Naive thymus-derived CD4-positive, alpha-beta T cell (primary cell): ENCODE measurements at places on chromosomes 16 and 17. TPM values are rescaled to one million over a fixed set of nuclear protein-coding genes. Genes with fewer than 3 reads are reported as not detected.
A peak's percentile ranks its signal among the peaks of the same experiment; 100 is the strongest.

The SOST gene
- total RNA-seq, result not detected

DNA sequence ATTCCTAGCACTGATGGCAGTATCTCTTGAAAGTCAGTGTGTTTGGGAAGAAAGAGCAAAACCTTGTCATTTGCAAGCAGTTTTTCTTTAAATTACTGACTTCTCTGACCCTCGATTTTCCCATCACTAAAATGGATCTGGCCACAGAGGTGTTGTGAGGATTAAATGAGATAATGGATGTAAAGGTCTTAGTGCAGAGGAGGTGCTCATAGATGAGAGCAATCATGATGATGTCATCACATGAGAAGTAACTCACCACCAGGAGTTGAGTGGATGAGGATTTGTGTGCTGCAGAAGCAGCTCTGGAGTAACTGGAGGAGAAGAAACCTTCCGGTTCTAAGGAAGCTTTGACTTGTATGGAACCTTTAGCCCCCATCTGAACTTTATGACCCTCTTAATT lies 30.6 kb downstream of the PITPNM3 start:
- no peak for DNase-seq
- no peaks in the 10 kb centered on the region for H3K36me3 ChIP-seq
- H3K4me1 ChIP-seq, result no peaks in the 10 kb centered on the region
- no peaks in the 10 kb centered on the region for H3K27me3 ChIP-seq
- H3K27ac ChIP-seq, result no peak overlapping the region
- H3K4me3 ChIP-seq, result no peak overlapping the region

- no peak overlapping the region for H3K27ac ChIP-seq
- DNase-seq, result no peak
- H3K27me3 ChIP-seq, result no peaks in the 10 kb centered on the region
- H3K4me3 ChIP-seq, result no peak overlapping the region
- H3K4me1 ChIP-seq, result peaks cover 33% of the 10 kb centered on the region
These were observed 21.0 kb downstream of the SOX8 start for GRCh38 chr16:1002399-1003166.

DNA sequence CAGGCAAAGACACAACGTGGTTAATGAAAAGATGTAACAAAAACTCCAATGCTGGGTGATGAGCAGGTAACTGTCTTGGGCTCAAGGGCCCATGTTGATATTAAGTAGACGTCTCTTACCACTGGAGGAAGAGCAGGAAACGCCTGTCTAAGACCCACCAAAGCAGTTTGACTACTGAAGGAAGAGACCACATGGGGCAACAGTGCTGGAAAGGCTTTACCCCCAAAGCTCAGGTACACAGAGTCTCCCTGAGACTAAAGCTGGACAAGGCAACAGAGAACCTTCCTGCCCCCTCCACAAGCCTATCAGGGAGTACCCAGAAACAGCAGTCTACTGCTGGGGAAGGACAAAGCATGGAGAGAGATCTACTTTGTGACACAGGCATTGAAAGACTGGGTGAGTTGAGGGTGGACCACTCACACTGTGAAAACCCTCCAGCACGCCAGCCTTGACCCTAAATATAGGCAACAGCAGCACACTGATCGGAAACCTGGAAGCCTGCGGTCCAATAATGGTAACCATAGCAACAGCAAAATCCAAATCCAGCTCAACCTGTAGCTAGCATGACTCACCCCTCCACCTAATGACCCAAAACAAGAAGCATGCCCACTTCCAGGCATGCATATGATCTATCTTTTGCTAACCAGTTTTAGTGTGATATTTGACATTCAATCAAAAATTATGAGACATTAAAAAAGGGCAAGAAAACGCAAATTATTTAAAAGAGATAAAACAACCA lies 270.5 kb upstream of the SDK2 start:
- no peaks in the 10 kb centered on the region for H3K36me3 ChIP-seq
- H3K4me1 ChIP-seq, result no peaks in the 10 kb centered on the region
- no peak for DNase-seq

DNA sequence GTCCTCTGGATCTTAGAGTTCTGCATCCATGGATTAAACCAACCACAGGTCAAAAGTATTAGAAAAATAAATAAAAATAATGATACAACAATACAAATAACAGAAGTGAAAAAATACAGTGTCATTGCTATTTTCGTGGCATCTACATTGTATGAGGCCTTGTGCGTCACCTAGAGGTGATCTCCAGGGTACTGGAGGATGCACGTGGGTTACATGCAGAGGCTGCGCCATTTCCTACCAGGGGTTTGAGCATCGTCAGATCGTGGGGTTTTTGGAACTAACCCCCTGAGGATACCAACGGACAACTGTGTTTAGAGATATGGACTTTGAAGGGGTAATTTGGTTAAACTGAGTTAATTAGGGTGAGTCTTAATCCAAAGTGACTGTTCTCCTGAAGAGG lies 224.7 kb downstream of the ENGASE start:
- H3K27ac ChIP-seq, result no peak overlapping the region
- H3K27me3 ChIP-seq, result no peaks in the 10 kb centered on the region
- no peak for DNase-seq
- no peaks in the 10 kb centered on the region for H3K36me3 ChIP-seq
- no peak overlapping the region for H3K4me3 ChIP-seq
- no peaks in the 10 kb centered on the region for H3K4me1 ChIP-seq

DNA sequence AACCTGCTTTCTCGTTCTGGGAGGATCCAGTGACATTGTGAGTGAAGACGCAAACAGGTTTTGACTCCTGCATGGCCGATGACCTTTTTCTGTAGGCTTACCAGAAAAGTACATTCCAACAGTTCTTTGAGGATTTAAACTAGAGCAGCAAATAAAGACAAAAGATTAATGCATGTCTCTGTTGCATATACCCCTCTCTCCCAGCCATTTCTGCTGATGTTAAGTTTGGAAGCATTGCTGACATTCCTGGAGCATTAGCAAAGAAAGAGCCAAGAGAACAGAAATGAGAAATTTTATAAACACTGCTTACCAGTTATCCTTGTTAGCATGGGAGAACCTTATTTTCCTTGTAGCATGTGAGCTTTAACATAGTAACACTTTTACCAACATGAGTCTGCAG lies 49.3 kb downstream of the SIAH1 start:
- no peak for DNase-seq
- no peaks in the 10 kb centered on the region for H3K27me3 ChIP-seq
- no peaks in the 10 kb centered on the region for H3K4me1 ChIP-seq
- H3K27ac ChIP-seq, result no peak overlapping the region
- H3K4me3 ChIP-seq, result no peak overlapping the region

GRCh38 chr16:21991621-21992020 lies 9.3 kb downstream of the PDZD9 start:
- H3K27me3 ChIP-seq, result no peaks in the 10 kb centered on the region
- no peak overlapping the region for H3K4me3 ChIP-seq
- H3K36me3 ChIP-seq, result no peaks in the 10 kb centered on the region
- peaks cover 7% of the 10 kb centered on the region for H3K4me1 ChIP-seq

The RNF222 gene
- total RNA-seq, result 0.14 TPM

GRCh38 chr17:82586576-82587233 lies 61.5 kb downstream of the WDR45B start:
- no peak overlapping the region for H3K4me3 ChIP-seq
- H3K27me3 ChIP-seq, result no peaks in the 10 kb centered on the region
- H3K4me1 ChIP-seq, result no peaks in the 10 kb centered on the region
- H3K36me3 ChIP-seq, result peaks cover 4% of the 10 kb centered on the region
- H3K27ac ChIP-seq, result peak overlapping the region; percentile 49

GRCh38 chr17:50550661-50551432 lies 3.9 kb downstream of the SPATA20 start:
- H3K4me1 ChIP-seq, result peaks cover 4% of the 10 kb centered on the region
- H3K27me3 ChIP-seq, result no peaks in the 10 kb centered on the region
- no peak overlapping the region for H3K27ac ChIP-seq
- no peak overlapping the region for H3K4me3 ChIP-seq
- H3K36me3 ChIP-seq, result no peaks in the 10 kb centered on the region

- H3K36me3 ChIP-seq, result no peaks in the 10 kb centered on the region
- no peak overlapping the region for H3K27ac ChIP-seq
- no peak for DNase-seq
- peaks cover 14% of the 10 kb centered on the region for H3K4me1 ChIP-seq
These were observed 32.8 kb upstream of the METRNL start for GRCh38 chr17:83046448-83047181.

The LPO gene
- not detected for total RNA-seq

DNA sequence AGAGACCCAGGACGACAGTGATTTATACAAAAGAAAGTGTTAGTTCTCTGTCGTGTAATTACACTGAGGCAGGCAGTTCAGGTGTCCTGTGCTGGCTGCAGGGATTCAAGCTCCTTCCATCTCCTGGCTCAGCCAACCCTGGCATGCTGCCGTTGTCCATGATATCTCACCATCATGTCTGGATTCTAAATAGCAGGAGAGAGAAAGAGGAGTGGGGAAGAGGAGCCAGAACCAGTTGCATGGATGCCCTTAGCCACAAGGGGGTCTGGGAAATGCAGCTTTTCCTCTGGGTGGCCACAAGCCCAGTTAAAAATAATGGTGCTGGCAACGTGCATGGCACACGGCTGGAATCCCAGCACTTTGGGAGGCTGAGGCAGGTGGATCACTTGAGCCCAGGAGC lies 9.7 kb downstream of the C16orf54 start:
- H3K27ac ChIP-seq, result no peak overlapping the region
- no peak for DNase-seq
- no peaks in the 10 kb centered on the region for H3K27me3 ChIP-seq
- H3K4me1 ChIP-seq, result peaks cover 49% of the 10 kb centered on the region
- no peak overlapping the region for H3K4me3 ChIP-seq

The CDK10 gene
- 136 TPM for total RNA-seq

The PERCC1 gene
- total RNA-seq, result not detected in 2 replicates

- H3K36me3 ChIP-seq, result no peaks in the 10 kb centered on the region
- H3K27ac ChIP-seq, result no peak overlapping the region
- H3K27me3 ChIP-seq, result no peaks in the 10 kb centered on the region
- no peak overlapping the region for H3K4me3 ChIP-seq
- DNase-seq, result no peak
These were observed 4.3 kb downstream of the MPO start for GRCh38 chr17:58276423-58276822.

The TBC1D28 gene
- total RNA-seq, result not detected

DNA sequence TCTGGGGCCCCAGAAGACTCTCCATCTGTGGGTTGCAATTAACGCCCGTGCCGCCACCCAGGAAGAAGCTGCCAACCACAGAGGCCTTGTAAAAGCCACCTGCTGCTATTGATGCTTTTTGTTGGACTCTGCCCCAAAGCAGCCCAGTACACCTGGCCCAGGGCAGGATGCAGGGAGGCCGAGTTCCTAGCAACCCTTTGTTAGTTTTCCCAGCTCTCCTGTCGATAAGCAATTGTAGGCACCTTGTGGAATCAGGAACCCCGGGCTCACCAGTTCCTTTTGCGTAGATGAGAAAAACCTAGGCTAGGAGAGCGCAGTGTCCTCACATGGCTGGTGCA lies 103.3 kb downstream of the ABCC6 start:
- no peak overlapping the region for H3K4me3 ChIP-seq
- no peaks in the 10 kb centered on the region for H3K27me3 ChIP-seq
- H3K27ac ChIP-seq, result no peak overlapping the region
- H3K4me1 ChIP-seq, result no peaks in the 10 kb centered on the region
- peaks cover 15% of the 10 kb centered on the region for H3K36me3 ChIP-seq

- peaks cover 22% of the 10 kb centered on the region for H3K4me1 ChIP-seq
- H3K27ac ChIP-seq, result peak overlapping the region; percentile 89
- DNase-seq, result no peak
- no peaks in the 10 kb centered on the region for H3K27me3 ChIP-seq
- peaks cover 8% of the 10 kb centered on the region for H3K36me3 ChIP-seq
These were observed 392 bp downstream of the ZSCAN32 start for GRCh38 chr16:3400446-3400778.

DNA sequence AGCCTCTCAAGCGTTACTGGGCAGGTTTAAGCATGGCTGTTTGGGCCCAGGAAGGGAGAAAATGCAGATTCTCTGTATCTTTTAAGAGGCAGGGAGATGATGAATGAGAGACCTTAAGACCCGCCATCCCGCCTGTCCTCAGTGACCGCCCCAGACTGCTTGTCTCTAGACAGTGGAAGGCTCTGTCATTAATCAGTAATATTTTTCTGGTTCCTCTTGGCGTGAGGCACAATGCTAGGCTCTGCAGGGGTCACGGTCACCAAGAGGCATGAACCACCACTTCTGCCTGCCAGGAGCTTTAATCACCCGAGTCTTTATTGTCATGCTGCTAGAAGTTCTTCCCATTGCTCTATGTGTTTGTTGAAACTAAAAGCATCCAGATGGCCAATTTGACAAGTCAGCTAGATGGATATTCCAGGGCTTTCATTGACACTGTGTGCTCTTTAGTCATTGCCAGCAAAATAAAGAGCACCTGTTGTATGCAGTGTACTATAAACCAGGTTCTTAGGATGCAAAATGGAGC lies 3.2 kb downstream of the SLC6A2 start:
- no peak for DNase-seq
- H3K4me3 ChIP-seq, result no peak overlapping the region
- H3K4me1 ChIP-seq, result no peaks in the 10 kb centered on the region
- H3K27me3 ChIP-seq, result no peaks in the 10 kb centered on the region
- H3K27ac ChIP-seq, result no peak overlapping the region

GRCh38 chr16:52545898-52546266 lies 1.1 kb downstream of the TOX3 start:
- DNase-seq, result no peak
- H3K27ac ChIP-seq, result no peak overlapping the region
- H3K4me3 ChIP-seq, result no peak overlapping the region
- no peaks in the 10 kb centered on the region for H3K4me1 ChIP-seq
- H3K36me3 ChIP-seq, result no peaks in the 10 kb centered on the region
- peaks cover 7% of the 10 kb centered on the region for H3K27me3 ChIP-seq

- H3K36me3 ChIP-seq, result peaks cover 74% of the 10 kb centered on the region
- DNase-seq, result no peak
- H3K27me3 ChIP-seq, result no peaks in the 10 kb centered on the region
- H3K4me1 ChIP-seq, result no peaks in the 10 kb centered on the region
These were observed 12.7 kb downstream of the RNF227 start for GRCh38 chr17:7903154-7904103.

GRCh38 chr17:67245694-67246402 lies 852 bp upstream of the HELZ start:
- H3K36me3 ChIP-seq, result peaks cover 10% of the 10 kb centered on the region
- DNase-seq, result peak; percentile 43
- peak overlapping the region; percentile 83 for H3K4me3 ChIP-seq
- peaks cover 43% of the 10 kb centered on the region for H3K4me1 ChIP-seq
- no peaks in the 10 kb centered on the region for H3K27me3 ChIP-seq
- peak overlapping the region; percentile 84 for H3K27ac ChIP-seq

- peaks cover 6% of the 10 kb centered on the region for H3K27me3 ChIP-seq
- no peaks in the 10 kb centered on the region for H3K36me3 ChIP-seq
- no peak overlapping the region for H3K4me3 ChIP-seq
- H3K27ac ChIP-seq, result no peak overlapping the region
These were observed 27.8 kb upstream of the ITGA3 start for GRCh38 chr17:50027881-50028735.

GRCh38 chr16:17371299-17371698 lies 99.5 kb downstream of the XYLT1 start:
- peak overlapping the region; percentile 6 for H3K4me3 ChIP-seq
- peaks cover 79% of the 10 kb centered on the region for H3K4me1 ChIP-seq
- H3K27ac ChIP-seq, result peak overlapping the region; percentile 70
- H3K36me3 ChIP-seq, result no peaks in the 10 kb centered on the region
- H3K27me3 ChIP-seq, result no peaks in the 10 kb centered on the region

GRCh38 chr16:14121142-14121541 lies 50.0 kb downstream of the MRTFB start:
- H3K4me1 ChIP-seq, result no peaks in the 10 kb centered on the region
- no peaks in the 10 kb centered on the region for H3K27me3 ChIP-seq
- no peaks in the 10 kb centered on the region for H3K36me3 ChIP-seq
- no peak overlapping the region for H3K4me3 ChIP-seq
